Forelimb muscle (tissue), 1 donor: ENCODE measurements at places on chromosomes 1 and 21. TPM values are rescaled to one million over a fixed set of nuclear protein-coding genes. Genes with fewer than 3 reads are reported as not detected.

Gene DNM3
- 3.0 TPM for polyA plus RNA-seq

Gene TMIGD3
- polyA plus RNA-seq: 0.24 TPM

Gene SLAMF8
- 0.47 TPM for polyA plus RNA-seq

Gene IQCC
- polyA plus RNA-seq: 2.5 TPM
